ENCODE measurements at places on chromosomes 5 and 9. TPM values are rescaled to one million over a fixed set of nuclear protein-coding genes. Genes with fewer than 3 reads are reported as not detected.
A peak's percentile ranks its signal among the peaks of the same experiment; 100 is the strongest.

GRCh38 chr5:37771731-37772130, 68.1 kb downstream of the GDNF start:
- DNase-seq = peak; percentile 74

SPATA31A3 gene
- not detected for total RNA-seq

DNA sequence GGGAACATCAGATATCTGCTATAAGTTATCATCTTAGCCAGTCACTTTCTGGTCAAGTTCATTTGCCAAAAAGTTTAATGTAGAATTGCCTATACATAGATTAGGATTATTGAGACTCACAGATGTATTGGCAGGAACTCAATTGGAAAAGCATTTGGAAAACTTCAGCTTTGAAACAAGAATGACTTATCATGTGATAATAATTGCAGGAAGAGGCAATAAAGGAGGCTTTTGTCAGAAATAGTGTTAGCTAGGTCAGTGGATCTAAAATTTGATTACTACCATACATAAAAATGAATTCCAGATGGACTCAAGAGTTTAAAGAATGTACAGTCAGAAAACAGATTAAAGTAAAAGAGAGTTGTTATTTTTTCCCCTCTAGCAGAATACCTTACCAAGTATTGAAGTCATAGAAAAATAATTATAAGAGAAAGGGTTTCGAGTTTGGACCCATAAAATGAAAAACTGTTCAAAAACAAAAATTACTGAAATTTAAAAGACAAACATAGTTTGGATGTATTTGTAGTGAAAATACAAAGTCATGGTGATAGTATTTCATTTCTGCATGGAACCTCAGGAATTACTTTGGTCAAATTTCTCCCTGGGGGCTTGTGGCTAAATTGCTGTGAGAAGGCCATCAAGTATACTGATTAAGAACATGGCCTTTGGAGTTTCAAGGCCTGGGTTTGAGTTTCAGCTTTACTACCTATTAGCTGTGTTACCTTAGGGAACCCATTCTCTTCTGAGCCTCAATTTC, 159.9 kb downstream of the TMEM38B start:
- DNase-seq = no peak

IL31RA gene
- 0.13 TPM for total RNA-seq

DNA sequence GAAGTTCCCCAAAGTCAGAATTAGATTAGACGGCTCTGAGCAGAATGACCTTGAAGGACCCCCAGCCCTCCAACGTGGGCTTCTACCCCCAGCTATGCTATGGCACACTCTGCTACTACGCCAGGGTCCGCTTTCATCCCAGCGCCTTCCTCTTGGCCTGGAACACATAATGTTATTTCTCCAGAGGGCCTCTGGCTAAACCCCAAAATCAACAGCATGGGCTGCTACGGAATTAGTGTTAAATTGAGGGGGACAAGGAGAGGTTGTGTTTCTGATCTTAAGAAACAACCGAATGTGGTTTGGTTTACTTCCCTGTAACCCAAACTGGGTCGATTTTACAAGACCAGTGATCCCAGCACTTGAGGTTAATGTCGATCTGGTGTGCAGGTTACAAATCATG, 97.1 kb downstream of the ZNF618 start:
- DNase-seq = no peak

GRCh38 chr9:134066913-134067851, 644 bp downstream of the BRD3 start:
- DNase-seq = no peak

GRCh38 chr9:92664394-92665152, 5.4 kb downstream of the IPPK start:
- no peak for DNase-seq

CERT1 gene
- 25.3 TPM for total RNA-seq

GRCh38 chr5:15526413-15526812, 26.4 kb downstream of the FBXL7 start:
- no peak for DNase-seq

DNA sequence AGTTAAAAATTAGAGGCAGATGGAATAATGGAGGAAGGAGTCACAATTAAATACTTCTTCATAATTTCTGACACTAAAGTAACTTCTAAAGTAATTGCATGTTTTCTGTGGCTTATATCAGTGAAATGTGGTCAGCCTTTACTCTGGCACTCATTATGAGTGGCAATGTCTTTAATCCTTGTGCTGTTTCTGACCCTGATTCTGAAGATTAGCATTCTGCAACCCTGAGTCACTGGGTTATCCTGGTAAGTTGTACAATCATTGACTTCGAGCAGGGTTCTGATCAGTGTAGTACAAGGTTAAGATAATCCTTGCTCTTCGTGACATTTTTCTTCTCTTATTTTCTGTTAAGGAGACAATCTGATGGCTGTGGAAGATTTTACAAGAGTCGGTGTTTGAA, 379.4 kb upstream of the RORB start:
- DNase-seq = peak; percentile 3

DNA sequence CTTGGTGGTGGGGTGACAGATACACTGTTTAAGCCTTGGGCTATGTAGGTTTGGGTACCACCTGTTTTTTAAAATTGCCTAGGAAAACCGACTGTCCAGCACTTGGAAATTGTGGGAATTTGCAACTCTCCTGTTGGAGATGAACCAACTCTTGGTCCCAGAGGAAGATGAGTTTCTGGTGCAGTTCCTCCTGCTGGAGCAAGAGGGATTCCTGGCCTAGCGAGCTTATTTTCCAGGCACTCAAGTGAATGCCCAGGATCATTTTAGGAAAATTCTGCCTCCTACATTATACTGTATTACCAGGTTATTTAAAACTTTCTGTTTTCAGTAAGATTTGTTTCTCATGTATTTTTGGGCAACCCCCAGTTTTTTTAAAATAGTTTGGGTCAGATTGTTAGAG, 33.7 kb downstream of the AP3S1 start:
- DNase-seq = no peak

All from bronchial epithelial cell (primary cell).